Spinal cord (tissue), 10 donors: ENCODE measurements at places on chromosomes 7 and 10. TPM values are rescaled to one million over a fixed set of nuclear protein-coding genes. Genes with fewer than 3 reads are reported as not detected.

- no peak overlapping the region for H3K4me3 ChIP-seq
- DNase-seq: no peak
- peaks cover 29% of the 10 kb centered on the region for H3K4me1 ChIP-seq
- no peaks in the 10 kb centered on the region for H3K27me3 ChIP-seq
- H3K36me3 ChIP-seq: peaks cover 19% of the 10 kb centered on the region
- peak overlapping the region; percentile 29 for H3K27ac ChIP-seq
Observed at GRCh38 chr7:5237286-5237685, 45.5 kb upstream of the SLC29A4 start.

DNA sequence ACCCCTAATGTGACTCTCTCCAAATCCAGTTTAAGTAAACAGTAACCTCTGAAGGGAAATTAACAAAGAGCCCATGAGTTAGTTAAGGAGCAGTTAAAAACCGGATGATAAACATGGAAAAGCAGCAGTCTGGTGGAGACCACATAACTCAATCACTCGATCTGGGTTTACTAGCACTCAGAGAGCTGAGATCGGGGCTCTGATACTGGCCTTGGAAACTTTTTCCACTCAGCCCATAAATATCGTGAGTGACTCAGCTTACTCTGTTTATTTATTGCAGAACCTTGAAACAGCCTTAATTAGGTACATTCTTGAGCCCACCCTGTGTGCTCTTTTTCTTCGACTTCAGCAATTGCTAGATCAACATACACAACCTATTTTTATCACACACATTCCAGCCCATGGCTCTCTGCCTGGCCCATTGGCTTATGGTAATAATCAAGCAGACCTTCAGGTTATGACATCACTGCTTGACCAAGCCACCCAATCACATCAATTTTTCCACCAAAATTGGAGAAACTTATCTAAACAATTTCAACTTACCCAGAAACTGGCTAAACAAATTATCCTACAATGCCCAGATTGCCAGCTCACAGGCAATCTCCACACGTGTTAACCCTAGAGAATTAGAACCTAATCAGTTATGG lies 82.2 kb upstream of the GPR22 start:
- no peaks in the 10 kb centered on the region for H3K4me1 ChIP-seq
- DNase-seq: no peak
- H3K27ac ChIP-seq: no peak overlapping the region
- H3K36me3 ChIP-seq: no peaks in the 10 kb centered on the region

DNA sequence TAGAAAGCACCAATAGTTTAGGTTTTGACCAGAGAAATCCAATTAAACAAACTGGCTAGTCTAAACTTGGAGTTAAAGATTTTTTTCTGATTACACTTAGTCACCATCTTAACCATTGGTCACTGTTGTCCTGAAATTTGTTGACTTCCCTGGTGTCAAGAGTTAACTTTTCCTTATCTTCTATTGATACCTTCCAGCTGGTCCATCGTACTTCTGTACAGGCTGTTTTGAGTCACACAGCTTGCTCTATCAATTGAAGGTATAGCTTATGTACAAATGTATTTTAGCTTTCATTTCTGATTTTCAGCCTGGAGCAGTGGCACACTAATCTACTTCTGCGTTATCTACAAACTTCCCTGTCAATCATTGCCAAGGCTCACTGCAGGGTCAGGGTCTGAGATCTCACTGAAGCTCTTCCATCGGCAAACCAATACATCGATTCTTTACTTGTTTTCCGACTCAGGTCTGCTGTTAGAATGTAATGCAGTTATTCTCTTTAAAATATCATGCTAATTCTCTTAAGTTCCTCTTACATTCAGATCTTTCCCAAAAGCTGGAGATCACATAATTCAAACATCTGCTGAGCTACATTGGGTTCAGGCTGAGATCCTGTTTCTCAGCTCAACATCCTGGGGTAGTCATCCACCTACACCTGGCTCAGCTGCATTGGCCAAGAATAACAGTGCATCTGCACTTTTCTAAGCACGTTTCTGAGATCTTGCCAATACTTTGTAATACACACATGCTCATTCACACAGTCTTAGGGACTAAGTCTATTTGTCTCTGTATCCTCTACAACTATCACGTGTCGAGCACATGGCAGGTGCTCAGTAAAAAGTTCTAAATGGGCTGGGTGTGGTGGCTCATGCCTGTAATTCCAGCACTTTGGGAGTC lies 11.3 kb downstream of the MRPS33 start:
- H3K27ac ChIP-seq: no peak overlapping the region
- peaks cover 9% of the 10 kb centered on the region for H3K36me3 ChIP-seq

DNA sequence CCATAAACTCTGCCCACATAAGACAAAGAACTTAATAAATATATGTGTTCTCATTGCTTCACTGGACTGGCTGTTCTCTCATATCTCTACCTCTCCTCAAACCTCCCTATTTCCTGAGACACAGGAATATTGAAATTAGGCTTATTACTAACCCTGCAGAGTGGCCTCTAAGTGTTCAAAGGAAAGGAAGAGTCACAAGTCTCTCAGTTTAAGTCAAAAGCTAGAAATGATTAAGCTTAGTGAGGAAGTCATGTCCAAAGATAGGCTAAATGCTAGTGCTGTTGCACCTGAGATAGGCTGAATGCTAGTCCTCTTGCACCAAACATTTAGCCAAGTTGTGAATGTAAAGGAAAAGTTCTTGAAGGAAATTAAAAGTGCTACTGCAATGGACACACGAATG lies 41.1 kb downstream of the GNAI1 start:
- no peaks in the 10 kb centered on the region for H3K36me3 ChIP-seq
- H3K4me3 ChIP-seq: no peak overlapping the region
- no peaks in the 10 kb centered on the region for H3K4me1 ChIP-seq
- H3K27ac ChIP-seq: no peak overlapping the region
- no peak for DNase-seq
- H3K27me3 ChIP-seq: no peaks in the 10 kb centered on the region

DNA sequence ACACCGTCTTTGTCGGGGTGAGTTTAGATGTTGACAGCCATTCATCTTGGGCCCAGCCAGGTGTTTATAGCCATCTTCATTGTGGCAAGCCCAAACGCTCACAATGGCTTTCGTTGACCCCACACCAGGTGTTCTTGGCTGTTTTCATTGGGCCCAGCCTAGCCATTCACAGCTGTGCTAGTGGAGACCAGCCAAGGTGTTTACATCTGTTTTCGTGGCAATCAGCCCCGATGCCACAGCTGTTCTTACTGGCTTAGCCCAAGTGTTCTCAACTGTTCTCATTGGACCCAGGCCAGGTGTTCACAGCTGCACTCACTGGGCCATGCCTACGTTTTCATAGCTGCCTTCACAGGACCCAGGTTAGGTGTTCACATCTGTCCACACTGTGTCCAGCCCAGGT lies 7.7 kb downstream of the FRG2B start:
- no peak overlapping the region for H3K4me3 ChIP-seq
- no peaks in the 10 kb centered on the region for H3K36me3 ChIP-seq
- no peak for DNase-seq
- no peaks in the 10 kb centered on the region for H3K27me3 ChIP-seq
- no peak overlapping the region for H3K27ac ChIP-seq

DNA sequence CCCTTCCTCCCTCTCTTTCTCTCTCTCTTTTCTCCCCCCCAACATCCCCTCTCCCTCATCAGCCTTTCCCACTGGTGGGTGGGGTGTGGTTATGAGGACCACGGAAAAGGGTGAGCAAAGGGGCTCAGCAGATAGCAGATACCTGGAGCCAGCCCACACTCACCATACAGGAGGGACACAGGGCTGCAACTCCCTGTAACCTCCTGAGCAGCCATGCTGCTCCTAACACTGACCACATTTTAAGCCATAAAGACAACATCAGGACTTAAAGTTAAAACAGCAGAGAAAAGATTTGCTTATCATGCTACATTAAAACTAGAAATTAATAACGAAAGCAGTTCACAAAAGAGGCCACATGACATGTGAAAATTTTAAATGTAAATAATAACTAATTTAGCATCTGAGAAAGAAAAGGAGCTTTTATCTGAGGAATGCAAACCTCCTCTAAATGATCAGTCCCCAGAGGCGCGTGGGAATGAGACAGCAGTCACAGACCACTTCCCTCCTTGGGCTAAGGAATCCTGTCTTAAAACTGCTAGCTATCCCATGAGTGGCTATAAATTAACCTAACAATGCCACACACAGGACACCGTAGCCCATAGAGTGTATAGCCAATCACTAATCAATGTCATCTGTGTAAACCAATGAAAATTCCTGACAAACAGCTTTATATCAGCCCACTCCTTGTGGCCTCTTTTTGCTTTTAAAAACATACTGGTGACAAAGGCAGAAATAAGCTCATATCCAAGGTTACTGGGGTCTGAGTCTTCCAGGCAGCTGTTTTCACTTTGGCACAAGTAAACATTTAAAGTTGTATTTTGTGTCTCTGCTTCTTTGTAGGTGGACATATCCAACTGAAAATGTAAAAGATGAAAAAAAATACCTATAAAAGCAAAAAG lies 33.3 kb downstream of the PKD1L1 start:
- H3K4me3 ChIP-seq: no peak overlapping the region
- no peaks in the 10 kb centered on the region for H3K27me3 ChIP-seq
- no peaks in the 10 kb centered on the region for H3K4me1 ChIP-seq

DNA sequence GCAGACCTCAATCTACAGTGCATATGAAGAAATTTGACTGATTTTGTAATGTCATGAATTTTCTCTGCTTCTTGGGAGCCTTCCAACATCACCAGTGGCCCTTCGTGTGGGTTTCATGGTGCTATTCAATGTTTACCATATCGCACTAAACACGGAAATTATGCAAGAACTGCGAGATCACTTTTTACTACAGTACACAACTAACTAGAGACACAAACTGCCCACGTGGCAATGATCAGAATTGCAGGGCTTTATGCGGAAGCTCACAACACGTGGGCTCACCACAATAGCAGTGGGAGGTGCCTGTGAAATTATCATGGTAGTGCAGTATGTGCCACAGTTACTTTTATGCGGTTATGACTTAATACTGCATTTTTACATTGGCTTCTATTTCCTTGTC lies 449.7 kb upstream of the KLF6 start:
- H3K27me3 ChIP-seq: no peaks in the 10 kb centered on the region
- no peak for DNase-seq
- H3K27ac ChIP-seq: no peak overlapping the region
- H3K4me3 ChIP-seq: no peak overlapping the region
- no peaks in the 10 kb centered on the region for H3K4me1 ChIP-seq
- H3K36me3 ChIP-seq: no peaks in the 10 kb centered on the region

DNA sequence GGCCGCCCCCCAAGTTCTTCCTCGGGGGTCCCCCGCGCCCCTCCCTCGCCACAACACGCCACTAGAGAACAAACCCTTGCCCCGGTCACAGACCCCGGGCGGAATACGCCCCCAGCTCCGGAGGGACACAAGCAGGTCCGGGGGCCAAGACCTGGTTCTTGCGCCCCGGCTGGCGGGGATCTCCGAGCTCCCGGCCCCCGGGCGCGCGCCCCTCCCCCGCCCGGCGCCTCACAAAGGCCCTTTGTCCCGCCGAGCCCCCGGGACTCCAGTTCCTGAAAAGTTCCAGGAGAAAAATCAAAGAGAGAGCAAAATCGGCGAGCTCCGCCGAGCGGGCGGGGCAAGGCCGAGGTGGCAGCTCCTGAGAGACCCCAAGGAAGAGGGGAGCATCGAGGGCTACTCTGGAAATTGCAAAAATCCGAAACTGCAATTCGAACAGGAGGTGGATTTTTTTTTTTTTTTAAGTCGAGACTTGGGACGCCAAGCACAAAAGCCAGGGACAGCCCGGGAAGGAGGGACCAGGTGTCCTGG lies 4.0 kb downstream of the TNRC18 start:
- H3K36me3 ChIP-seq: peaks cover 46% of the 10 kb centered on the region
- H3K27ac ChIP-seq: peak overlapping the region; percentile 95
- peaks cover 27% of the 10 kb centered on the region for H3K4me1 ChIP-seq
- H3K27me3 ChIP-seq: no peaks in the 10 kb centered on the region
- peak overlapping the region; percentile 88 for H3K4me3 ChIP-seq
- peak; percentile 50 for DNase-seq

DNA sequence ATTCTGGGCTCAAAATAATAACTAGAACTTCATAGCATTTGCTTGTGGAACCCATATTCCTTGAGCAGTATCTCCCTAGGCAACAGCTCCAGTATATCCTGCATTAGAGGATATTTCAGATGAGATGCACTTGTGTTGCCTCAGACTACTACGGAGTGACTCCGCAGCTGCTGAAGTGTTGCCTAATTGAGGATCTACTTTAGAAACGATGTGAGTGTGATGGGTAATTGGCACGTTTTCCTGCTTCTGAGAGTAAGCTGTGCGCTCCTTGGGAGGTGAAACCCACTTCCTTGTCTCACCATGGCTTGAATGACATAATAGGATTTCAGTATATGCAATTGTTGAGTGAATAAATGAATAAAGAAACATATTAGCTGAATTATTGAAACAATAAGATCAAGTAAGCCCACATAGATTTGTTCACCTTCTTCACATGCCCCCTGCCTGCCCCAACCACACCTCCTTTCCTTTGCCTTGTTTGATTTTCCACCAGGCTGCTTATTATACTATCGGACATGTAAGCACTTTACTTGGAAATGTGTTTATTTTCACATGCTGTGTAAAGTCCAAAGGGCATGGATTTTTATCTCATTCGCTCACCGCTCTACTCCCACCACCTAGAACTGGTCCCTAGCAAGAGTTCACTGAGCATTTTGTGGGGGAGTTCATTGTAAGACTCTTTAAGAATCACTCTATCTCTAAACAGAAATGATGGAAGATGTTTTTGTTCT lies 303.8 kb downstream of the KCNMA1 start:
- peaks cover 4% of the 10 kb centered on the region for H3K4me1 ChIP-seq
- H3K4me3 ChIP-seq: no peak overlapping the region
- no peaks in the 10 kb centered on the region for H3K36me3 ChIP-seq
- H3K27me3 ChIP-seq: no peaks in the 10 kb centered on the region

GRCh38 chr7:80213814-80214213 lies 79.2 kb downstream of the GNAI1 start:
- DNase-seq: no peak
- H3K4me1 ChIP-seq: no peaks in the 10 kb centered on the region
- no peaks in the 10 kb centered on the region for H3K27me3 ChIP-seq

DNA sequence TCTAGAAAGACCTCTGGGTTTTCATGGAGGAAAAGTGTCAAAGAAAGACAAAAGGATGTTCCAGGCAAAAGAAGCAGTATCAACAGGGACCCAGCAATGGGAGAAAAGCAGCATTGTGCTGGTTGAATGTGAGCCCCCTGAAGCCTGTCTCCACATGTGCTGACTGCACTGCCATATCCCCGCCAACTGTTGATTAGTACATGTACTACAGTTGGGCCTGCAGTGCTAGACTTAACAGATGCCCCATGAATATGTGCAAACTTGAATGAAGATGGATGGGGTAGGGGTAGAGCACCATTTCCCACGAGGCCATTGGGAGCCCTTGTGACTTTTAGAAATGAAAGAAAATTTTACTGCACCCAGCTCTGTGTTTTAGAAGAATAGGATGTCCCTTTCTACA lies 15.6 kb upstream of the WDR11 start:
- H3K27ac ChIP-seq: no peak overlapping the region
- H3K36me3 ChIP-seq: no peaks in the 10 kb centered on the region
- no peaks in the 10 kb centered on the region for H3K27me3 ChIP-seq

- no peak for DNase-seq
- H3K27ac ChIP-seq: no peak overlapping the region
- no peaks in the 10 kb centered on the region for H3K36me3 ChIP-seq
- H3K4me3 ChIP-seq: no peak overlapping the region
Observed at GRCh38 chr10:119478811-119479341, 63.6 kb downstream of the RGS10 start.

- no peak overlapping the region for H3K27ac ChIP-seq
- DNase-seq: no peak
- H3K4me3 ChIP-seq: no peak overlapping the region
- H3K27me3 ChIP-seq: no peaks in the 10 kb centered on the region
- no peaks in the 10 kb centered on the region for H3K36me3 ChIP-seq
Observed at GRCh38 chr7:17774248-17774647, 166.0 kb downstream of the SNX13 start.

The ARMC10 gene
- total RNA-seq: 42.2 TPM

The SRGN gene
- total RNA-seq: 280 TPM

The NEUROD6 gene
- 8.0 TPM for total RNA-seq

The UNC5B gene
- total RNA-seq: 10.7 TPM
